Neural progenitor cell (in vitro differentiated cells): ENCODE measurements at places on chromosomes 12 and 14. TPM values are rescaled to one million over a fixed set of nuclear protein-coding genes. Genes with fewer than 3 reads are reported as not detected.
A peak's percentile ranks its signal among the peaks of the same experiment; 100 is the strongest.

Gene CDK17
- total RNA-seq, result 57.0 and 61.2 TPM in 2 replicates

Gene DENR
- 52.9 and 100.0 TPM in 2 replicates for total RNA-seq

Gene GMFB
- total RNA-seq, result 108 and 172 TPM in 2 replicates

Gene TAS2R14
- total RNA-seq, result 4.1 and 7.0 TPM in 2 replicates

Gene ADAMTS20
- 8.6 and 10.9 TPM in 2 replicates for total RNA-seq

Gene WBP11
- 41.6 and 53.5 TPM in 2 replicates for total RNA-seq

DNA sequence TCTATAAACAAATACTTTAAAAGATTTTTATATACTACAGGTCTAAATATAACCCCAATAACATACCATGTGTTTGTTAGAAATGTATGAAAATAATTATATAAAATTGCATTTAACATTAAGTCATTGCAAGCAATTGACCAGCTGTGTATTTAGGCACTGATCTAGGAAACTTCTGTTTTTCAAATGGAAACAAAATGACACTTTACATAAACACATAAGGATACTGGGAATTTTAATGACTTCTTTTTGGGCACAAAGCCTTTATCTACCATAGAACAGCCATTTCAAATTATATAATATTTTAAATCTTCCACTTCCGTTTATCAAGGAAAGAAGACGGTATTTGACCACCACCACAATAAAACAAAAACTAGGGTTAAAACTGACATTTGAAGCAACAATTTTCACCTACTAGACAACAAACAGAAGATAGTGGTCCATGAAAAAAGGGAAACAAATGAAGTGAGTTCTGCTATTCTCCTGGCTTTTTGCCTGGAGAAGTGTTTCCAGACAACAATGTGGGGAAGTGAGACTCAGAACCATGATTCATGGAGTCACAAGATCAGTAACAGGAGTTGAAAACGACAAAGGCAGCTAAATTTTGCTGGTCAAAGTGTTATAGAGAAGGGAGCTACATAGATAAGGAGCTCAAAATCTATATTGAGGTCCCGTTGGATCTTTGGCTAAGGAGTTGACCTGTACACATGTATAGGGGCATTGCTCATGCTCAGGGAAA is 475.1 kb downstream of the TRHDE start:
- DNase-seq, result no peak

DNA sequence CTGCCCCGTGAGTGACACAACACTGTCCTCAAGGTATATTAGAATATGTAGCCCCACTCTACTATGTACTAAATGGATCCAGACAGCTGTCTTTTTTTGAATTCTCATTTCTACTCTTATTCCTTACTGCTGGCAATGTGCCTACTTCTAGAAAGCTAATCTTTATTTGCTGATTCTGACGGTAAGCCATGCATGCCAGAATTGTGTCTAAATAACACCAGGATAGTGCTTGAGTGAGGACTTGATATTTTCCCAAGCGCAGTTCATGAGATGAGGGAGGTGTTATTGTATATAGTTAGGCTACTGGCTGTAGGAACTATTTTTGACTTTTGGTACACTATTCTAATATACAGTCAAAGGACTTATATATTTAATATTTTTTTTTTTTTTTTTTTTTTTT is 316.2 kb upstream of the NAV3 start:
- DNase-seq, result no peak

GRCh38 chr12:112559784-112560183 is 141.0 kb downstream of the PTPN11 start:
- no peak for DNase-seq

- DNase-seq, result no peak
Observed at GRCh38 chr14:74558655-74559054, 53.4 kb downstream of the LTBP2 start.

- no peak for DNase-seq
Observed at GRCh38 chr14:64566651-64567122, 16.9 kb downstream of the PPP1R36 start.

GRCh38 chr12:12523229-12523628 is 39.4 kb downstream of the DUSP16 start:
- no peak for DNase-seq

DNA sequence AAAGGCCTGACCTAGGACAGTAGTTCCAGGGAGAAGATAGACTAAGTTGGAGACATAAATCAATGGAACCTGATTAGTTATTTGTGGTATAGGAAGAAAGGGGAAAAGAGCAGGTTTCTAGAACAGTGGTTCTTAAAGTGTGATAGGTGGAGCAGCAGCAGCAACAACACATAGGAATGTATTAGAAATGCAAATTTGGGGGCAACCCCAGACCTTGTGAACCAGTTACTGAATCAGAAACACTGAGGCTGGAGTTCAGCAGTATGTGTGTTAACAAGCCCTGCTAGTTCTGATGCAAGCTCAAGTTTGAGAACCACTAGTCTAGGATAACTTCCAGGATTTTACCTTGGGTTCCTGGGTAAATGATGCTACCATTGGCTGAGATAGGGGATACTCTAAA is 308.7 kb downstream of the EMP1 start:
- no peak for DNase-seq

GRCh38 chr14:70257526-70257925 is 68.8 kb upstream of the SLC8A3 start:
- peak; percentile 36 for DNase-seq

DNA sequence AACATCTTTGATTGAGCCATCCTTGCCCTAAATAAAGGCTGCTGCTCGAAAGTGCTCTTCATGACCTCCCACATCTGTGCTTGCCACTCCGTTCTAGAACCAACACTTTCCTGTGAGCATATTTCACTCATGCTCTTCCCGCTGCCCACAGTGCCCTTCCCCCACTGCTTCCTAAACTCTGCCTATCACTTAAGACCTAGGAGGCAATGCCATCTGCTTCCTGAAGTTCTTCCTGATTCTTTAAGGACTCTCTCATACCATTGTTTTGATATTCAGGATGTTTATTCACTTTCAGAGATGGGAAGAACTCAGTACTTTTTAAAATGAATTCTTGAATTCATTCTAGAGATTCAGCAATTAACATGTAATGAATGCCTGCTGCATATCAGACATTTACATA is 49.9 kb downstream of the ZFYVE21 start:
- DNase-seq, result no peak

DNA sequence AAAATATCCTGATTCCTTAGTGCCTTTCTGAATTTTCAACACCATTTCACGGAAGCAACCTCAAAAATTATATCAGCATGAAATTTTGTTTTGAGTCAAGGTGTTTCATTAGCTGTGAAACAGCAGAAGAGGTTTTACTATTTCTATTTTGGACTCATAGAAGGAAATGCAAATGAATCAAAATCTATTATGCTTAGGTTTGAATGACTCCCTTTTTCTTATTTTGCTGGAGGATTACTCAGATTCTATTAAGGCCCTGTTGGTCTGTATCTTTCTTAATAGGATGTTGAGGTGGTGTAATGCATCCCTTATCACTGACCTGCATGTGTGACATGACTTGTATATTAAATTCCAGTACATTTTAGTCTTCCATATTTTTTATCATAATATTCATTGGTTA is 165.8 kb downstream of the TMTC2 start:
- no peak for DNase-seq

DNA sequence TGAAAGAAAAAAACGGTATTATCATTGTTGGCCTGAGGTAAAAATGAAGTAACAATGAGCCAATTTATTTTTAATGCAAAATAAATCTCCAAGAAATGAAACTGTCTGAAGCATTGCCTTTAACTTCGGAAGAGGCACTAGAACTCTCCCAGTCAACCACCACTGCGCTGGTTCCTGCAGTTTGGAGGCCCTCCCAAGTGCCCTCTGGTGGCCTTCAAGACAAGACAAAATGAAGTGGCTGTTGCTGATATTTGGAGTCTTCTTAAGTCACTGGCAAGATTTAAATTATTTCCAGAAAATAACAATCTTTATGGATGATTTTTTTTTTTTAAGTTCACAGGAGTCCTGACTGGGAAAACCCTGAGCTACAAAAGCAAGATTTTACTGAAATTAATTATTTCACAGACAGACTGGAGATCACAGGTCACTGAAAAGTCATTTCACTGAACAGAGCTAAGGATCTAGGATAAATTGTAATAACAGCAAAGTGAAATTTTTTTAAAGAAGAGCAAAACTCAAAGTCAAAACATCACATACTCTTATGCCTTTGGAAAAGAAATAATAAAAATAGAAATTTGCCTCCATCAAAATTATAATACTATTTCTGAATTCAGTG is 58.2 kb downstream of the DICER1 start:
- DNase-seq, result peak; percentile 86

DNA sequence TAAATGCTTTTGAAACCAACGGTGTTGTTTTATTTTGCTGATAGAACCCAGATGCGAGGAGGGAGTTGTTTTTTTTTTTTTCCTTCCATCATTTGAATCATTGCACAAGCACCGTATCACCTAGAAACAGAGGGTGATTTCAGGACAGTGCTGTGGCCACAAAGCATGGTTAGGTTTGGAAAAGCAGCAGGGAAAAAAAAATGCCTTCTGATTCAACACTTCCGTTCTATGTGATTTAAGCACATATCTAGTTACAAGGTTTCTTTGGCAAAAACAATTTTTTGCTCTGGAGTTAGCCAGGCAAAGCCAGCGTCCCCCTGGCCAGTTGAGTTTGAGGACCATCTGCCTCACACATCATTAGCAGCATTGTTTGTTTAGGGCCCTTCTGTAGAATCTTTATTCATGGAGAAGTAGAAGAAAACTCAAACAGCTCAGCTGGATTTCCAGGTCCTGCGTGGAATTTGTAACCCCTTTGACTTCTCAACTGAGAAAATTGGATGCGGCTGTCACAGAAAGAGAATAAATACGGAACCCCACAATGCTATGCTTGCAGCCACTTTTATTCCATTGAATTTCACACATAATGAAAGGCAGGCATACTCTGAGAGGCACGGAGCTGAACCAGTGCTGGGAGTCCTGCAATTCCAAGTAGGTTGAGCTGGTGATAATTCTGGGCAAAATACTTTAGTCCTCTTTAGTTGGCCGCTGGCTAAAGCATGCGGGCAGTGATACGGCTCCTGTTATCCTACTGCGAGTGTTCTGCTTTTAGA is 17.0 kb upstream of the WNT5B start:
- no peak for DNase-seq

GRCh38 chr14:104585966-104586697 is 6.6 kb downstream of the C14orf180 start:
- DNase-seq, result no peak

DNA sequence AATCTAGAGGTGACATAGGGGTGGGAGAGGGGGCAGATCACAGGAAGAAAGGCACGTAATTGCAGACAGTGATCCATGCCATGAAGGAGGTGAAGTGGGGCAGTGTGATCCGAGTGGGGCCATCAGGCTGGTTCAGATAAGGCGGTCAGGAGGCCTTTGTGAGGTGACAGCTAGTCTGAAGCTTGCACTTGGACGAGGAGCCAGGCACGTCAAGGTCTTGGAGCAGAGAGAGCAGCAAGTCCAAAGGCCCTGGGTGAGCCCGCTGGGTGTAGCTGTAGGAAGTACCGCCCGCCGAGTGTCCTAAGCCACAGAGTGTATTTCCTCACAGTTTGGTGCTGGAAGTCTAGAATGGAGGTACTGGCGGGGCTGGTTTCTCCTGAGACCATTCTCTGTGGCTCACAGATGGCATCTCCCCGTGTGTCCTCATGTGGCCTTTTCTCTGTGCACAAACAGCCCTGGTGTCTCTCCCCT is 23.6 kb downstream of the RHOF start:
- no peak for DNase-seq

DNA sequence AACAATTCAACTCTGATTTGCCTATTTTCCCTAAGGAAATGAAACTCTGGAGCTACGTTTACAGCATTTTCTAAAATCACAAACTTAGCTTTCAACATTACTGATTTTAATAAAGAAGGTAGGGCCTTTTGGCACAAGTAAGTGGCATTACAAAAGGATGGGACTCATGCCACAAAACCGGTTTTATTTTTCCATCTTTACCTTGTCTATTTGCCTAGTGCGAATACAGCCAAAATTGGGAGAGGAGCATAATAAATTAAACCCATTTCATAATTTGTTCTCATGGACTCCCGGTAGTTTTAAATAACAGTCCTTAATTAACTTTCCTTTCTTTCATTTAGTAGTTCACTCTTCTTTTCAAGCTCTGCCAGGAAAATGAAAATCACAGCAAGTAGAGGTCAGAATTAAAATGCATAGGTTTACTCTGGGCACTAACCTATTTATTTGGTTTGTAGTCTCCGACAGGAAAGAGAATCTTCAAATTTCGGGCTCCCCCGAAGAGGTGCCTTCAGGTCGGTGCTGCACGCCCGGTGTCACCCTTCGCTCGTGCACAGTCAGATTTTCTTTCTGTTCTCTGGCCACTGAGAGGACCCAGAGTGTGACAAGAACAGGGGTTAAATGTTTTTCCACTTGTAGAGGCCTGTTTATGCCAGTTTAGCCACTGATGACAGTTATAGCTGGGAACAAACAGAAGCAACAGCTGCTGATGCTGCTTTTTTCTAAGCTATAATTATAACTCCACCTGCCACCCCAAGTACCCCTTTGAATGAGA is at the start of gene BEST3:
TSS of gene BEST3 (minus strand) at position 535 of the 772 bp plus-strand sequence. CDS start 1,505 bp downstream, outside the sequence.
- DNase-seq, result no peak

- no peak for DNase-seq
Observed at GRCh38 chr12:106714926-106715325, 59.6 kb upstream of the RIC8B start.

- no peak for DNase-seq
Observed at GRCh38 chr14:80629606-80630005, 311.9 kb downstream of the CEP128 start.

DNA sequence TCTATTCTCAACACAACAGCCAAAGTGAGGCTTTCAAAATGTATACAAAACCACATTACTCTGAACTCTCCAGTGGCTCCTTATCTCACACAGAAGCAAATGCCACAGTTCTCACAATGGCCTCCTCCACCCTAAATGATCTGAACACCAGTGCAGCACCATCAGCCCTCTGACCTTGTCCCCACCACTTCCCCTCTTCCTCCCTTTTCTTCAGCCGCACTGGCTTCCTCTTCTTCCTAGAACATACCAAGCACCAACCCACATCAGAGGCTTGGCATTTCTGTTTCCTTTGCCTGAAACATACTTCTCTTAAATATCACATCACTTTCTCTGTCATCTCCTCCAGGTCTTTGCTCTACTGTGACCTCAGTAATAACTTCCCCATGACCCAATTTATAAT is 66.3 kb downstream of the GPR135 start:
- no peak for DNase-seq

GRCh38 chr14:33993246-33993645 is 42.4 kb upstream of the EGLN3 start:
- no peak for DNase-seq
